ENCODE measurements at places on chromosomes 5 and 9. TPM values are rescaled to one million over a fixed set of nuclear protein-coding genes. Genes with fewer than 3 reads are reported as not detected.

Gene FOXD4L5
- total RNA-seq = not detected

Gene JAKMIP2
- not detected for total RNA-seq

Gene ZBED3
- total RNA-seq = 0.54 TPM

GRCh38 chr9:18923167-18923566 is 109.8 kb downstream of the SAXO1 start:
- no peak for DNase-seq

- no peak for DNase-seq
Measured at GRCh38 chr9:135586601-135587109, 25.1 kb downstream of the PAEP start.

GRCh38 chr9:135502168-135502872 is 1.8 kb downstream of the MRPS2 start:
- DNase-seq = no peak

DNA sequence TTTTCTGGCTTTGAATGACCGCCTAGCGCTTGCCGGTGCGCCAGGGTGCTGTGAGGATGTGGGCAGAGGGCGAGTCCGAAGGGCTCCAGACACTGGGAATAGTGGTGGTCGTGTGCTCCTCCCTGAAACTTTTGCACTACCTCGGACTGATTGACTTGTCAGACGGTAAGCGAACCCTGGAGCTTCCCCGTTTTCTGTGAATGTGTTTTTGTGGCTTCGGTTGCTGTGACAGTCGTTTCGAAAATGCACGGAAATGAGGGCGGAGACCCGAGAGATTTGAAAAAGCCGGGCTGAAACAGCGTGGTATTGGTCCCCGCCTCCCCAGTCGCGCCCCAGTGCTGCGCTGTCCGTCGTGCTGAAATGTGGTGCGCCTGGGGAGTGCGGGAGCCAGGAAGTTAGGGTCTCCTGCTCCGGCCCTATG is 102.5 kb upstream of the GABRP start:
- DNase-seq = peak; percentile 55

DNA sequence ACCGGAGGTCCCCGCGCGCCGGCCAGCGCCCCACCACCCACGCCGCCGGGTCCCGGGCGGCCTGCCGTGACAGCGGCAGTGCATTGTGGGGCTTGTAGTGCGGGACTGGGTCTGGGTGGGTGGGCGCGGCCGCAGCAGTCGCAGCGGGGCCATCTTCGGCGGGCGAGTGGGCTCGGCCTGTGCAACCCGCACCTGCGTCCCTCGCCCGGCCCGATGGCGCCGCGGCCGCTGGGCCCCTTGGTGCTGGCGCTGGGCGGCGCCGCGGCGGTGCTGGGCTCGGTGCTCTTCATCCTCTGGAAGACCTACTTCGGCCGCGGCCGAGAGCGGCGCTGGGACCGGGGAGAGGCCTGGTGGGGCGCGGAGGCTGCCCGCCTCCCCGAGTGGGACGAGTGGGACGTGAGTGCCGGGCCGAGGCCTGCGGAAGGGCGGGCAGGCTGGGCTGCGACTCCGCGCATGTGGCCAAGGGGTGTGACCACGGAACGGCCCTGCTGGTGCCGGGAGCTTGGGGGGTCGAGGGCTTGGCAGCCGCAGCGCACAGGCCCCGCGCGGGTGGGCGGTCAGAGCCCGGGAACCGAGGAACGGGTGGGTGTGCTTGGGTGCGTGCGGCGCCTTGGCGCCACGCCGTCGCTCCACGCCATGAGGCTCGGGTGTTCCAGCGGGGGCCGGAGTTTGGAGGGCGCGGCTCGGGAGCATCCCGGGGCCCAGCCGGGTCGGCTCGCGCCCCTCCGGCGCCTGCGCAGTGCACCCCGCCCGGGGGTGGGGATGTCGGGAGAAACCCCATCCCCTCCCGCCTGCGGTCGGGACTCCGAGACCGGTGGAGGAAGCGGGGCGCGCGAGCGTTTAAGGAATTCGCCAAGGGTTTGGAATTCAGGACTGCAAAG is at the start of gene ARL10:
TSS of gene ARL10 (plus strand) at position 137 of the 881 bp plus-strand sequence. CDS start at position 214, 77 bp downstream.
- peak; percentile 81 for DNase-seq
